Activated T-cell treated with anti-CD3 and anti-CD28 coated beads, Interleukin-2, amount 50 U/mL, for 24 hours (primary cell): ENCODE measurements at places on chromosomes 5 and 9.

- DNase-seq, result no peak
Observed at GRCh38 chr5:96778409-96778808, 29.3 kb downstream of the ERAP1 start.

GRCh38 chr9:127742435-127743088 lies 7.5 kb upstream of the TOR2A start:
- DNase-seq, result no peak

DNA sequence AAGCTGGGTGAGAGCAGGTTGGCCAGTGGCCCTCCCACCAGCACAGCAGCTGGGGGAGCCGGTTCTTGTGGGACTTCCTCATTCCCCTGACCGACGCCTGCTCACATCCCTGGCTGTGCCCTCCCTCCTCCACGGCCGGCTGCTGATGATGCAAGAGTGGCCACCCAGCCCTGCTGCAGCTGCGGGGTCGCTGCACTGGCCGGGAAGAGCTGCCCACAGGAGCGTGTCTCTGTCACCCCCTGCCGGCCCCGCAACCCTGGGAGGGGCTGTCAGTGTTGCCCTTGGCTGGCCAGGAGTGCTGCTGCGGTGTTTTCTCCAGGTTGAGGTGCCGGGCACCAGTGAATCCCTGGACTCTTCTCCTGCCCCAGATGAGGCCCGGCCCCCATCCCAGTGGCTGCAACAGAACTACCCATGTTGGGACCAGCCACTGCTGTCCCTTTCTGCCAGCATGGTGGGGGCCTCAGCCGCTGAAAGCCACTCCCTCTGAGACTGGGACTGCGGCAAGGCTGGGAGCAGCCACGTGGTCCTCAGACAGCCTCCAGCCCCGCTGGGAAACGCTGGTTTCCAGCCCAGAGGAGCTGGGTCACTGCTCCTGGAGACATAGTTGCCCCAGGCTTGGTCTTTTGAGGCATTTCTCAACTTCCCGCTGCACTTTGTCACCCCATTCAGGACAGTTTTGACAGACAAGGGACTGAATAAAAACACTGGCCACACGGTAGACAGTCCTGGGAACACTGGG lies 739 bp downstream of the CARD9 start:
- no peak for DNase-seq

GRCh38 chr5:45414620-45415573 lies 281.3 kb downstream of the HCN1 start:
- DNase-seq, result no peak

DNA sequence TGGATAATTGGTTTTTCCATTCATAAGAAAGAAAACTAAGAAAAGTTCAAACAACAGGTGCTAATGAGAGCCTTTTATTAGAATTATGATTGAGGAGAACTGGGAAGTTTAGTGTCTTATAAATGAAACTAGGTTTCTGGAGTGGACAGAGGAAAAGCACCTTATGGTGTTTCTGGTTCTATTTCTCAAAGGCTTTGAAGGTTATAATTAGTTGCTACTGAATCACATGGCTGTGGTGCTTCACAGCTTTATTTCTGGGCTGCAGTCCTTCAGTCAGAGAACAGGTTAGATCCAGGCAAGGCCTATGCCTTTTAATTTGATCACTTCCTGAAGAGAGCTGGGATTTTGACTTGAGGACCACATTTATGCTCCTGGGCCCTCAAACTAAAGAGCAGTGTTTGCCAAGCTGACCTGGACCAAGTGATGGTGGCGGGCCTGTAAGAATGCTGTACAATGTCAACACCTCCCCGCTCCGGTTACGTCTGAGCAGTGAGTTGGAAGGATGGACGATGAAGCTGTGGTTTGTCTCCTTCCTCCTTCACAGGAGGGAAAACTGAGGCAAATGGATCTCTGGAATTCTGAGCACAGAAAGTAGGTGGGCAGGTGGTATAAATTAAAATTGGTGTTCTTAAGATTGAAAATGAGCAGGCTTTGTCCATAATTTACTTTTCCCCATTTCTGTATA lies 56.0 kb downstream of the ZNF462 start:
- DNase-seq, result no peak

- no peak for DNase-seq
Observed at GRCh38 chr9:36029202-36029601, 7.5 kb upstream of the RECK start.

DNA sequence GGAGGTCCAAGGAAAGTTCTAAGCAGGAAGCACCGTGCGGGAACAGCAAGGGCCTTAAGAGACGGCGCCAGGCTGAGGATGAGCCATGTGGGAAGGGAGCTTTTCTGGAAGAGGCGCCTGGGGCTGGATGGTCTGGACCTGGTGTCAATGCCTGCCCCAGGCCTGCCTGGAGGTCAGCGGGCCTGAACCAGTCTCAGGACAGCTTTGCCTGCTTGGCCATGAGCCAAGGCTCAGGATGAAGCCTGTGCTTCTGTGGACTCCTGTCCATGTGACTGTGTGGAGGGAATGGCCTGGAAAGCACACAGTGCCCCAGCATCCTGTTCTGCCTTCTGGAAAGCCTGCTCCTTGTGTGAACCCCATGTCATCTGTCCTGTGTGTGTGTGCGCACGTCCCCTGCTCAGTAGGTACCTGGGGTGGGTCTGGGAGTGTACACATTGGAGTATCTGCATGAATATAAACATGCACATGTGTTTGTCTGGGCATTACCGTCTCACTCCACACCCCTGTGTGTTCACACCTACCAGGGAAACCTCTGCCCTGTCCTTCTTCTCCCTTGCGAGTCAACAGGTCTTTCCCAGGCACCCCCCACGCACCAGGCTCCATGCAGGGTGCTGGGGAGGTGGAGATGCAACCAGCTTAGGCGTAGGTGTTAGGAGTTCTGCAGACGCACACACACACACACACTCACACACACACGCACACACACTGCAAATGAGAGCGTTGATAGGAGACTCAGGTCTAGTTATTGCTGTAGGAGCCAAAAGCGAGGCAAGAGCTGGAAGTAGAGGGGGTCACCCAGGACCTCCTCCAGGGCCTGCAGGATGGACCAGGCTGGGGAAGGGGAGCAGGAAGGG lies 24.8 kb downstream of the DAB2IP start:
- no peak for DNase-seq
